Naive thymus-derived CD8-positive, alpha-beta T cell (primary cell): ENCODE measurements at places on chromosomes 12 and 14.
A peak's percentile ranks its signal among the peaks of the same experiment; 100 is the strongest.

DNA sequence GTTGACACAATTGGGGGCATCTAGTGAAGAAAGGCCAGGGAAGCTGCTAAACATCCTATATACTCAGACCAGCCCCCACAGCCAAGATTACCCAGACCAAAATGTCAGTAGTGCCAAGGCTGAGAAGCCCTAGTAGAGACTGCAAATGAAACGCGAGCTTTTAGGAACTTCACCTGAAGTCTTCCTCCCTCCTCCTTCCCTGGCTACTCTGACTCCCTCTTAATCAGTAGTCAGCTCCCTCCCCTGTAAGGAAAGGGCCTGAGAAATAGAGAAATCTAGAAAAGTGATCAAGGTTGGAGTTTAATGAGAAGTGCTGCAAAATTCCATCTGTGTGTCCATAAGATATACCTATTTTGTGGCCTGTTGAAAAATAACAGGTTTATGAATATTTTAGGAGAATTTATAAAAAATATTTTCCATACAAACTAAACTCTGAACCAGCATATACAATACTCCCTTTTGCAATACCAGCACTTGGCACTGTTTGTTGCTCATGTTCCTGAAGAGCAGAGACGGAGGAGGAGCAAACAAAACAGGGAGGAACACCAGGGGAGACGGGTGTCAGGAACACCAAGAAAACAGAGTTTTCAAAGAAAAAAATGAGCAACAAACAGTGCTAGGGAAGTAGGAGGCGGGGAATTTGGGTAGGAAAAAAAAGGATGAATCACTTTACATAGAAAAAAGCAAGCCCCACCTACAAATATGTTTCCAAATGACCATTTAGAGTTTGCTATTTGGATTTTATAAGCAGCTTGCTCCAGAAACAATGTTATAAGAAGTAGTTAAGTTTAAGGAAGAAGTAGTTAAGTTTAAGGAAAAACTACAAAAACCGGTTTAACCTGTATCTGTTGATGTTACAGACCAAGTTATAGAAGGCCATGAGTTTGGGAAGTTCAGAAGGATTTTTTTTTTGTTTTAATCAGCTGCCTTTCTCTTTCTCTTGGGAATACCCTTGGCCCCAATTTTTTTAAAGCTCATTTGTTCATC is 282.1 kb upstream of the GRIP1 start:
- no peak for DNase-seq
- peaks cover 13% of the 10 kb centered on the region for H3K36me3 ChIP-seq
- no peak overlapping the region for H3K4me3 ChIP-seq
- no peaks in the 10 kb centered on the region for H3K27me3 ChIP-seq

GRCh38 chr12:127635838-127636237 is 631.1 kb upstream of the TMEM132C start:
- no peak for DNase-seq
- no peak overlapping the region for H3K4me3 ChIP-seq
- no peaks in the 10 kb centered on the region for H3K4me1 ChIP-seq
- H3K36me3 ChIP-seq, result no peaks in the 10 kb centered on the region

DNA sequence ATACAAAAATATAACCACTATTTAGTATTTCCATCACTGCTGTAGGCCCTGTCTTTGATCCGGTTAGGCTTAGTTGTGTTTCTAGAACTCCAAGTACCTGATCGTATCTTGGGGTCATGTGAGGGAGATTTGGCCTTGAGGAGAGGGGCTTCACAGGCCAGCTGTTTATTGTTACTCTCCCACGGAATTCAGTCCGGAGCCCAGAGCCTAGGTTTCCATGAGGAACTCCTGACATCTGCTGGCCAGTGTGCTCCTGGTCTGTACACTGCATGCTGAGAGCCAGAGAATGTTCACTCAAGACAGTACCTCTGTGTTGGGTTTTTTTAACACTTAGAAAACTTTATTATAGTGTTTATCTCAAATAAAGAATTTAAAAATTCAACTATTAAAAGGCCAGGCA is 341.0 kb upstream of the TMEM132C start:
- H3K27me3 ChIP-seq, result no peaks in the 10 kb centered on the region
- no peaks in the 10 kb centered on the region for H3K4me1 ChIP-seq
- no peaks in the 10 kb centered on the region for H3K36me3 ChIP-seq
- no peak overlapping the region for H3K4me3 ChIP-seq

- peak overlapping the region; percentile 90 for H3K27ac ChIP-seq
- no peaks in the 10 kb centered on the region for H3K36me3 ChIP-seq
- H3K4me1 ChIP-seq, result peaks cover 46% of the 10 kb centered on the region
- DNase-seq, result peak; percentile 81
- peak overlapping the region; percentile 75 for H3K4me3 ChIP-seq
These were observed 240.1 kb upstream of the OR4E1 start for GRCh38 chr14:21913759-21914158.

DNA sequence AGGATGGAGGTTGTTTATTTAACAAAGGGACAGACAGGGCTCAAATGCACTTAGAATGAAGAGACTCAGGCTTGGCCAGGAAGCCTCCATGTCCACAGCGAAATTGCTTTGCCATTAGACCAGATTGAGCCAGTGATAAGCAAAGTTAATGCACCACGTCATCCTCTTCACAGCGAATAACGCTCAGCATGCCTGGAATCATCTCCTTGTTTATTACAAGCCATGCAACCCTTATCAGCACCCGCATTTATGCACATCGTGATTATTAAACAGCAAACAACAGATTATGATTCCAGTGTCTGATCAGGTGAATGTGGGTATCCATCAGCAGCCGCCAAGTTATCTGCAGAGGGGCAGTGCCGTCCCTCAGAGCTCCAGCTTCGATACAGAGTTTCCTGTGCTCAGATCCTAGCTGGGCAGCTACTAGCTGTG is 175.0 kb upstream of the TMEM132C start:
- no peaks in the 10 kb centered on the region for H3K27me3 ChIP-seq
- no peak overlapping the region for H3K27ac ChIP-seq
- DNase-seq, result no peak
- no peaks in the 10 kb centered on the region for H3K4me1 ChIP-seq
- H3K36me3 ChIP-seq, result no peaks in the 10 kb centered on the region

DNA sequence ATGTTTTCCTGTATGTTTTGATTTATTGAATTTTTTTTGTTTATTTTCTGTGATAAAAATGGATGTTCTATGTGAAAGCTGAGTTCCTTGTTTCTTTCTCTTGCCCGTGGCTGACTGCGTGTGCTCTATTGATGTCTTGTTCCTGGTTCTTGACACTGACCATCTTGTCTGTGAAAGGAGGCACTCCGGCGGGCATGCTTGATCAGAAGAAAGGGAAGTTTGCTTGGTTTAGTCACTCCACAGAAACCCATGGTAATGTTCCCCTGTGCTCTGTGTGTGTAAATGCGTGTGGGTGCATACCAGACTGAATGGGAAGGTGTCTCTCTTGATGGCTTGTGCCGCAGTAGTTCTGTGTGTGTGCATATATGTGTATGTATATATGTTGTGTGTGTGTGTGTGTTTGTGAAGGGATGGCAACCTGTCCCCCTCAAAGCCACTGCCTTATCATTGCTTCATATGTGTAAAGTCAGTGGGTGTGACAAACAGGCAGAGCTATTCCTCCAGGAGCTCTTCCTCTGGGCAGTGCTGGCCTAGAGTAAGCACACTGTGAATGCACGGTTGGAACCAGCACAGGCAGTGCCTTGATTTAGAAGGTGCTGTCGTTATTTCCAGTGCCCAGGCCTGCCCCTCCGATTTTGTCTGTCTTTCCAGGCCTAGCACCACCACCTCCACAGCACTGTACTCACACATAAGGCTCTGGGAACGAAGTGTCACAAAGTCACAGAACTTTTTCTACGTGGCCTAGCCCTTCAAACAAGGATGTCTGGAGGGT is 247.3 kb upstream of the FKBP4 start:
- H3K27me3 ChIP-seq, result peaks cover 17% of the 10 kb centered on the region
- H3K27ac ChIP-seq, result no peak overlapping the region
- H3K4me1 ChIP-seq, result no peaks in the 10 kb centered on the region
- no peak for DNase-seq
- no peaks in the 10 kb centered on the region for H3K36me3 ChIP-seq

- H3K36me3 ChIP-seq, result peaks cover 6% of the 10 kb centered on the region
- H3K27me3 ChIP-seq, result no peaks in the 10 kb centered on the region
These were observed 58.4 kb downstream of the DCAF5 start for GRCh38 chr14:69094481-69094880.

GRCh38 chr12:116150001-116150400 is 127.5 kb downstream of the MED13L start:
- H3K36me3 ChIP-seq, result no peaks in the 10 kb centered on the region
- peaks cover 57% of the 10 kb centered on the region for H3K4me1 ChIP-seq
- no peak overlapping the region for H3K4me3 ChIP-seq
- no peaks in the 10 kb centered on the region for H3K27me3 ChIP-seq

- no peak overlapping the region for H3K27ac ChIP-seq
- H3K36me3 ChIP-seq, result peaks cover 4% of the 10 kb centered on the region
- peaks cover 22% of the 10 kb centered on the region for H3K4me1 ChIP-seq
- DNase-seq, result no peak
- peaks cover 57% of the 10 kb centered on the region for H3K27me3 ChIP-seq
These were observed 1.0 kb upstream of the ADCY6 start for GRCh38 chr12:48789858-48790326.

GRCh38 chr14:68089146-68089731 is 269.7 kb downstream of the RAD51B start:
- no peak overlapping the region for H3K4me3 ChIP-seq
- no peaks in the 10 kb centered on the region for H3K27me3 ChIP-seq
- peak overlapping the region; percentile 10 for H3K27ac ChIP-seq
- no peaks in the 10 kb centered on the region for H3K36me3 ChIP-seq

GRCh38 chr14:31169877-31170276 is 37.7 kb downstream of the HECTD1 start:
- H3K36me3 ChIP-seq, result peaks cover 8% of the 10 kb centered on the region
- H3K27me3 ChIP-seq, result no peaks in the 10 kb centered on the region
- no peak for DNase-seq
- H3K4me3 ChIP-seq, result no peak overlapping the region
- H3K27ac ChIP-seq, result no peak overlapping the region

- H3K27me3 ChIP-seq, result no peaks in the 10 kb centered on the region
- peak overlapping the region; percentile 92 for H3K27ac ChIP-seq
- H3K4me1 ChIP-seq, result peaks cover 43% of the 10 kb centered on the region
- DNase-seq, result no peak
These were observed 8.0 kb downstream of the KLHL33 start for GRCh38 chr14:20428010-20428365.

GRCh38 chr12:121114806-121115205 is 17.9 kb upstream of the P2RX7 start:
- H3K36me3 ChIP-seq, result no peaks in the 10 kb centered on the region
- peaks cover 2% of the 10 kb centered on the region for H3K4me1 ChIP-seq
- no peak overlapping the region for H3K4me3 ChIP-seq

DNA sequence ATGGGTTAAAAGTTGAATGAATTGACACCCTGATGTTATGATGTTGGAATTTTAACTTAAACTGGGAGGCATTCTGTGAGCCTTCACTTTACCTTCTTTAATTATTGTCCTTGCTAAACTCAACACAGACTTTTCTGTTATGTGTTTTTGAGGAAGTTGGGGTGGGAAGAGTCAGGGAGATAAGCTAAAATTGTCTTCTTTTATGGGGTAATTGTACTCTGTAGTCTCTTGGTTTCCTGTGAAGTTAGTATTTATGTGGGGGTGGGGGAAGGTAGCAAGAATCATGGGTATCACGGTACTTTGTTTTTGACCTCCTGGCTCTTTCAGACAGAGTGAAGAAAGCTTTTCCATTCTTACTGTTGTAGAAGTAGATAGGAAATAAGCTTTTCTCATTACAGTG is 32.9 kb downstream of the RAB21 start:
- no peaks in the 10 kb centered on the region for H3K27me3 ChIP-seq
- peaks cover 8% of the 10 kb centered on the region for H3K4me1 ChIP-seq
- H3K4me3 ChIP-seq, result no peak overlapping the region
- DNase-seq, result no peak
- H3K27ac ChIP-seq, result peak overlapping the region; percentile 37
- peaks cover 57% of the 10 kb centered on the region for H3K36me3 ChIP-seq

DNA sequence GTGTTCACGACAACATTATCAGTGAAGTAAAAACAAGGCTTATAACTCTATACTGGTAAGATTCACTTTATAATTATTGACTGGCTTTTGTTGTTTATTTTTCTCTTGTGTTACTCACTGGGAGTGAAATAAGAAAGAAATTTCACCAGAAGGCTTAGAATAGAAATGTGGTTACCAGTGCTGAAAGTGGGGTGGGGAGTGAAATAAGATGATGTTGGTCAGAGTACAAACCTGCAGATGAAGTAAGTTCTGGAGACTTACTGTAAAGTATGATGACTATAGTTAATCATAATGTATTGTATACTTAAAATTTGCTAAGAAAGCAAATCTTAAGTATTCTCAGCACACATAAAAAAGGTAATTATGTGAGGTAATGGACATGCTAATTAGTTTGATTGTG is 198.4 kb downstream of the KLHL28 start:
- no peaks in the 10 kb centered on the region for H3K36me3 ChIP-seq
- no peak overlapping the region for H3K4me3 ChIP-seq
- DNase-seq, result no peak
- no peaks in the 10 kb centered on the region for H3K4me1 ChIP-seq
- no peak overlapping the region for H3K27ac ChIP-seq

- no peak for DNase-seq
- H3K36me3 ChIP-seq, result no peaks in the 10 kb centered on the region
- no peaks in the 10 kb centered on the region for H3K27me3 ChIP-seq
These were observed 29.8 kb upstream of the PYGL start for GRCh38 chr14:50974118-50974517.

GRCh38 chr14:50530358-50530757 is 2.0 kb downstream of the MAP4K5 start:
- H3K27ac ChIP-seq, result peak overlapping the region; percentile 80
- H3K4me1 ChIP-seq, result peaks cover 63% of the 10 kb centered on the region
- peak overlapping the region; percentile 90 for H3K4me3 ChIP-seq
- no peaks in the 10 kb centered on the region for H3K27me3 ChIP-seq
- no peak for DNase-seq

DNA sequence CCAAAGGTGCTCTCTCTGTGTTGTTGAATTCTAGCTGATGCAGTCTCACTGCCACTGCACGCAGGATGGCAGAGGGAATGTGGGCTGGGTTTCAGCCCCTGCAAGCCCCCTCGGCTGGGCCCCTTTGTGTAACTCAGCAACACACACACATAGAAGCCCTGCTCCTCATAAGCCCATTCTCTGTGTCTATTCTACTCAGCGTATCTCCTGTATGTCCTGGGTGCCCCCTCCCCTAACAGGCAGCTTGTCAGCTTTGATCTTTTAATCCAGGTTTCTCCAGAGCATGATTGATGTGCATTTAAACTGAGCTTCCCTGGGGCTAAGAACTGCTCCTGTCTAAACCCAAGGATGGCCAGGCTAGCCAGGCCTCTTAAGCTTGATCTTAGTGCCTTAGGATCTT is 43.0 kb downstream of the SRRM4 start:
- H3K4me1 ChIP-seq, result no peaks in the 10 kb centered on the region
- H3K4me3 ChIP-seq, result no peak overlapping the region
- no peaks in the 10 kb centered on the region for H3K36me3 ChIP-seq
- H3K27me3 ChIP-seq, result peaks cover 2% of the 10 kb centered on the region
- no peak overlapping the region for H3K27ac ChIP-seq

GRCh38 chr12:23474438-23474976 is 475.0 kb downstream of the SOX5 start:
- no peak overlapping the region for H3K27ac ChIP-seq
- no peak for DNase-seq
- no peaks in the 10 kb centered on the region for H3K27me3 ChIP-seq

- no peaks in the 10 kb centered on the region for H3K27me3 ChIP-seq
- peaks cover 46% of the 10 kb centered on the region for H3K36me3 ChIP-seq
- no peaks in the 10 kb centered on the region for H3K4me1 ChIP-seq
- DNase-seq, result no peak
These were observed 17.0 kb downstream of the NPC2 start for GRCh38 chr14:74476107-74476506.

GRCh38 chr12:45050751-45051571 is at the start of gene DBX2:
TSS of gene DBX2 (minus strand) at chr12:45051099. CDS start at chr12:45050927, 172 bp downstream.
- peaks cover 2% of the 10 kb centered on the region for H3K4me1 ChIP-seq
- no peaks in the 10 kb centered on the region for H3K36me3 ChIP-seq
- H3K27ac ChIP-seq, result no peak within 1 kb of the TSS
- peak within 1 kb of the TSS; percentile 27 for H3K4me3 ChIP-seq
- peaks cover 51% of the 10 kb centered on the region for H3K27me3 ChIP-seq

- H3K4me1 ChIP-seq, result no peaks in the 10 kb centered on the region
- H3K27me3 ChIP-seq, result no peaks in the 10 kb centered on the region
- DNase-seq, result no peak
These were observed 153.4 kb upstream of the PDZRN4 start for GRCh38 chr12:41034686-41035085.
